Stimulated activated CD8-positive, alpha-beta memory T cell treated with anti-CD3 and anti-CD28 coated beads, Interleukin-4, amount 100 ng/mL, for 1 hour (primary cell): ENCODE measurements at places on chromosomes 5 and 9.

GRCh38 chr9:96045811-96046210, 170.3 kb downstream of the ERCC6L2 start:
- no peak for DNase-seq

DNA sequence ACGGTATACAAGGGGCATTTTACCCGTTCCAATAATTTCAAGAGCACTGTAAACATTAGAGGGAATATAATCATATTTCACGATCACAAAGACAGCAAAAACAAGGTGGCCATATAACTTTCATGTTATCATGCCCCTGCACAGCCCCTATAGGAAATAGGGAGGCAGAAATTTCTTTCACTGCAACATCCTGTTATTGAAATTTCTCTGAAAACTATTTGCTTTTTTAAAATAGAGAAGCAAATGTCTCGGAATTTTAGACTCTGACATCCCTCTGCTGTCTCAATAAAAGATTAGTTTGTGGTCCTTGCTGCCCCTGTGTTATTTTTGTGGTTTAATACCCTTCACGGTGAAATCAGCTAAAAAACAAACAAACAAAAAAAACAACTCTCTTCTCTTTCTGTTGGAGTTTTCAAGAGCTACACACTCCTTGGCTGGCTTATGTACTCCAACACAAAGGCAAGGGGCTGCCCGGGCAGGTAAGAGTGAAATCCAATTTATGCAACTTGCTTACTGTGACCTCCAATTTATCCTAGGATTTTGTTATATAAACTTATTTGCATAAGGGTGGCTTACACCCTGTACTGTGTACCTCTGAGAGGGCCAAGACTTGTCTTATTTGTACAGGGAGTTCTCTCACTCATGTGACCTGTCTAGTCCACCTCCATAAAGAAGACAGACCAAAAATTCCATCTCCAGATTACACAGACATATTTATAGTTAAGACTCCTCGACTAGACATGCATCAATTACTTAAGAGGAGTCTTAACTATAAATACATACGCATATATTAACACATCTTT, 223.6 kb downstream of the MLLT3 start:
- no peak for DNase-seq

DNA sequence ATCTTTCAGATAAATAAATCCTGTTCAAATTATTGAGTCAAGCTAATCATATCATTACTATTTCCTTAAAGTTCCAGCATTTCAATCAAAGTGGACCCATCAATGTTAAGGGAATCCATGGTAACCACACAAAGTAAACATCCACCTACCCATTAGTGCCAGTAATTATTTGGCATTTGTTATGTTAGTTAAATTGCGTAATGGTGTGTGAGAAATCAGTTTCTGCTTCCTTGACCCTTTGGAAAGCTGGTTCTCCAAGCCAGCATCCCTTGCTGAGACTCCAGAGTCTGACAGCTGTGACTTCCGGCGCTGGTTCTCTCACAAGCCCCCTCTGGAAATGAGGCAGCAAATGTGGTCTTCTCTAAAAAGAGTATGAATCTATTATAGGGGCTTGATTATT, 308.6 kb upstream of the EFNA5 start:
- no peak for DNase-seq

DNA sequence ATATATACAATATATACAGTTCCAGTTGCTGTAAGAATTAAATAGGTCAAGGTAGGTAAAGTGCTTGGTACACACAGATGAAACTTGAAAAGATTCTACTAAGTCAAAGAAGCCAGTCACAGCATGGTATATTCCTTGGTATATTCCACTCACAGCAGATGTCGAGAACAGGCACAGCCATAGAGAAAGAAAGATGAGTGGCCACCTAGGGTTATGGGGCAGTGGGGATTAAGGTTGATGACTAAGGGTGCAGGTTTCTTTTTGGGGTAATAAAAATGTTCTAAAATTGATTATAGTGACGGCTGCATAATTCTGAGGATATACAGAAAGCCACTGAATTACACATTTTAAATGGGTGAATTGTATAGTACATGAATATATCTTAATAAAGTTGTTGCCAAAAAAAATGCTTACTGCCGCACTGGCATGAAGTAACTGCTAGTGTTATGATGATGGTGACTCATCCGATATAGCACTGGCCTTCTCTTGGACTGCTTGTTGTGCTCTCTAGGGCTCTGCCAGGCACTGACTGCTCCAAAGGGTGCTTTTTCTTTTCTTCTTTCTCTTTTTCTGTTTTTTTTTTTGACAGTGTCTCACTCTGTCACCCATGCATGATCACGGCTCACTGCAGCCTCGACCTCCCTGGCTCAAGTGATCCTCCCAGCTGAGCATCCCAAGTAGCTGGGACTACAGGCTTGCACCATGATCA, 23.5 kb downstream of the TBC1D2 start:
- DNase-seq, result no peak

DNA sequence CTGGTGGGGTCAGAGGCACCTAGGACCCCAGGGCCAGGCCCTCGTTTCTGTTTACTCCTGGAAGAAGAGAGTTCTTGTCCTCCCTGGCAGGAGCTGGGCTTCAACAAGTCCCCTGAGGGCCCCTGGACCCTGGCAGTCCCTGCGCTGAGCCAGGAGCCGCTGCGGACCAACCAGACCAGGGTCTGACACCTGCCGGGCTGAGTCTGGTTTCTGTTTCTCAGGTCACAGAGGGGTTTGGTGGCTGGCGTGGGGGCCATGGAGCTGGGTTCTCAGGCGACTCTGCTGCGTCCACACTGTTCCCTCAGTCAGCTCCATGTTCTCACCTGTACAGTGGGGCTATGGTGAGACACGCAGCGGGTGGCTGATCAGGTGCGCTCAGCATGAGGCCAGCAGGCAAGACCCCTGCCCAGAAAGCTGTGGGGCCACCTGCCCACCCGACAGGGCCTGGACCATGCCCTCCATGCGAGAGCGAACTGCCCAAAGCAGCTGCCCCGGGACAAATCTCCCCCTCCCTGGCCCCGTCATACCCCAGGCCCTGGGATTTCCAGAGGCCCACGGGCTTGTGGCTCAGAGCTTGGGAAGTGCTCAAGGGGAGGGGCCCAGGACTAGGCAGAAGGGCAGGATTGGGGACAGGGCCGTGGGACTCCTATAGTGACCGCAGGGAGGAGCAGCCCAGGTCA, 17.9 kb upstream of the NOTCH1 start:
- DNase-seq, result no peak

- DNase-seq, result no peak
Measured at GRCh38 chr5:68999181-68999580, 94.6 kb upstream of the SLC30A5 start.
